ENCODE measurements at places on chromosomes 2 and 18.

GRCh38 chr2:190972846-190973245 is 41.1 kb downstream of the STAT1 start:
- DNase-seq = no peak

- no peak for DNase-seq
Observed at GRCh38 chr18:44514106-44514505, 166.6 kb upstream of the SETBP1 start.

- DNase-seq = no peak
Observed at GRCh38 chr2:76180676-76181075, 470.0 kb upstream of the GCFC2 start.

- no peak for DNase-seq
Observed at GRCh38 chr2:179843541-179843940, 17.9 kb downstream of the ZNF385B start.

DNA sequence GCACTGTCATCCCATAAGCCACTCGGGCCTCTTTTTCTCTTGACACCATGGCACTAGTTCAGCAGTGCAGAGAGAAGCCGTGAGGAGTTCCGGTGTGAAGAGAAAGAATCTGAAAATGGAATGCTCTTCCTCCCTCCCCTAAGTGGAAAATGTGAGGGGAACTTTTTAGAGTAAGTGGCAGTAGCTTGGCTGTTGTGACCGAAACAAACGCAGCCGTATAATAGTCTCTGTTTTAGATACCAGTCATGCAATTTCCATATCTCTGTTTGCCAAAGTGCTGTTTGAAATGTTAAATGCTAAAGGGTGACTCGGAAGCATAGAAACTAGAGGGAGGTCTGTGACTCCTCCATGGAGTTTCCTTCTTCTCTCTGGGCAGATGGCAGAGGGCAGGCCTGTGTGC is 122.9 kb downstream of the MTCL1 start:
- DNase-seq = no peak

DNA sequence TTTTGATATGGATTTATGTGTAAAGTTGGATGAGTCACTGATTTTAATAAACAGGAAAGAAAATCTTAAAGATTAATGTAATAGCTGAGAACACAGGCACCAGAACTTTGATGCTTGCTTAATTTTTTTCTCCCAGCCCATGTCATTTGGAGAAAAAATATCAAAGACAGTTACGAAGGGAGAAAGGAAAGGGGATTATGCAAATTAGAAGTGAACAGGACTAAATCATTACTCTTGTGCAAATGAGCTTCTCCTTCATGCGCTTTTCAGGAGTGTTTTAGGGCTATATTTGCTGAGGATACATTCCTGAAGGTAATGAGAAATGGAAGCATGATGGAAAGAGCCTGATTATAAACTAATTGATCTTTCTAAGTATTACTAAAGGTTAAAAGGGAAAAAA is 28.9 kb downstream of the NABP1 start:
- DNase-seq = no peak

Data from activated effector memory CD4-positive, alpha-beta T cell treated with Interleukin-2 at 50 U/mL for 16 hours (primary cell).